ENCODE measurements at places on chromosomes 7 and 10. TPM values are rescaled to one million over a fixed set of nuclear protein-coding genes. Genes with fewer than 3 reads are reported as not detected.

Gene HOXA13
- total RNA-seq: not detected

DNA sequence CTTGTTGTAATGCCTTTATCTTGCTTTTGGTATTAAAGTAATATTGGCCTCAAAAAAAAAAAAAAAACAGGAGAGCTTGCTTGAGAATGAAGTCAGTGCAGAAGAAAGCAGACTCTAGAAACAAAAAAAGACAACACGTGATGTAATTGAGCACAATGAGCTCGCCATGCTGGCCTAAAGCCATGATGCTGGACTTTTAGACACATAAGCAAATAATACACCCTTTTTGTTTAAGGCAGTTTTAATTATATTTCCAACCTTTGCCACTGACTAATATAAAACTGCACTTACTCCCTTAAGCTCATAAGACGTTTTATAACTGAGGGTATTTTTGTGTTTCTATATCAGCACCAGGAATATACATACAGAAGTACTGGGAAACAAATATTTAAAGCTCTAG, 798.3 kb downstream of the KCNMA1 start:
- no peak for DNase-seq
- no peak overlapping the region for H3K27ac ChIP-seq
- H3K4me1 ChIP-seq: no peaks in the 10 kb centered on the region

DNA sequence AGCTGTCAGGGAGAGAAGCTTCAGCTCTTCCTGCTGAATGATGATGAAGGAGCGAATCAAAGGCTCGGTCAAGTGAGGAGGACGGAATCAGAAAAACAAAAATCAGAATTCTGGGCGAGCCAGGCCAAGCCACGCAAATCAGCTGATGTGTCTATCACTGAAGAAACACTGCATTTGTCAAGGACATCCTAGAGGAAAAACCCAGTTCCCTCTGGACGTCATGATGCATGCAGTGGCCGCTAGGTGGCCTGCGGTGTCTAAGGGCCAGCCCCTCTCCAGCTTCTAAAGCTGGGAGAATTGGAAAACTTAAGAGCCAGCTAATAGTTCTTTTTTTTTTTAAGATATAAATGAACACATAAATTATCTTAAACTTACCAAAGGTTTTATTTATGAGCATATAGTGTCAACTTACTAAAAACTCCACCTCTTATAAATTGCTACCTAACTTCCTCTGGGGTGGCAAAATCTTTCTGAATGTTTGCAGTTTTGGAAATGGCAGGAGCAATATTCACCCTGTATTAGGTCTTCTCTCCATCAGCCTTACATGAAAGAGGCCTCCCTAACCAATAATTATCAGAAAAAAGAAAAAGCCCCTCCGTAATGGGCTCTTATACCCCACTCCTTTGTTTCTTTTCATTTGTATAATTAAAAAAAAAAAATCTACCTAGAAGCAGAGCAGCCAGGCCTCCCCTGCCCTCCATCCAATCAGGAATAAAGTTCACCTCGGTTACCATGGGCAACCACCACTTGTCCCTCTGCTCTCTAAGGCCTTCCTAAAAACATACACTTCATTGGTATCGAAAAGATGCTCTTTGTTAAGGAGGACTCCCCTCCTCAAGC, 186.8 kb downstream of the USP6NL start:
- H3K27me3 ChIP-seq: no peaks in the 10 kb centered on the region
- no peak overlapping the region for H3K4me3 ChIP-seq
- H3K27ac ChIP-seq: no peak overlapping the region
- no peaks in the 10 kb centered on the region for H3K4me1 ChIP-seq

DNA sequence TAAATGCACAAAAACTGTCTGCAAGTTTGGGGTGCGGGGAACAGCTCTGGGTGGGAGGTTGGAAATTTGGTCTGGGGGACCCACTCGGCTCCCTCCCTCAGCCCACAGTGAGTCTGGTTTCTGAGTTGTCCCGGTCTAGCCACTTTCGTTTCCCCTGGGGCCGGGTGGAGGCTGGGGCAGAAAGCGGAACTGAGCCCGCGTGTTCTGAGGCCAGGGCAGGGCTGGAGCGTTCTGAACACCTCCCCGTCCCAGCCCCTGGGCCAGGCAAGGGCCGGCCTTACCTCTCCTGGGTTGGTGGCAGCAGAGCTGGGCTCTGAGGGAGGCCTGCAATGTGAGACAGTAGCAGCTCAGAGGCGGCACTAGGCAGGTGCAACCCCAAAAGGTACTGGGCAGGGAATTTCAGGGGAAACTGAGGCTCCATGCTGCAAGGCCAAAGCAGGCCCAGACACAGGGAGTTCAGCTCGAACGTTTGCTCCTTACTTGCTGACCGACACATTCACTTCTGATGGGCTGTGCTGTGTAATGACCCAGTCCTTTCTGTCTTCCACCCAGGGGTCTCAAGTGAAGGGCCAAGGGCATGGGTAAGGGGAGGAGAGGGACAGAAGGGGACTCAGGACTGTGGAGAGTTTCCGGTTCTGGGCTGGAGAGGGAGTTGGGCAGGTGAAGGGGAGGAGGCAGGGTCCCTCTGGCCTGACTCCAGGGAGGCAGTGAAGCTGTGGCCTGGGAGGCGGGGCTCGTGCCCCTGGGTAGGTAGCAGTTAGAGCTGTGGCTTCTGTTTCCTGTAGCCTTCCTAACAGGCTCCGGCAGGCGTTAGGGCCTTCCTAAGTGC, 3.0 kb downstream of the IRF5 start:
- H3K4me1 ChIP-seq: no peaks in the 10 kb centered on the region
- H3K4me3 ChIP-seq: no peak overlapping the region
- DNase-seq: peak; percentile 74
- no peak overlapping the region for H3K27ac ChIP-seq
- H3K36me3 ChIP-seq: no peaks in the 10 kb centered on the region

- H3K27ac ChIP-seq: no peak overlapping the region
- no peaks in the 10 kb centered on the region for H3K27me3 ChIP-seq
- no peaks in the 10 kb centered on the region for H3K4me1 ChIP-seq
- DNase-seq: no peak
- no peak overlapping the region for H3K4me3 ChIP-seq
- no peaks in the 10 kb centered on the region for H3K36me3 ChIP-seq
Observed at GRCh38 chr7:156559001-156559400, 81.6 kb upstream of the RNF32 start.

DNA sequence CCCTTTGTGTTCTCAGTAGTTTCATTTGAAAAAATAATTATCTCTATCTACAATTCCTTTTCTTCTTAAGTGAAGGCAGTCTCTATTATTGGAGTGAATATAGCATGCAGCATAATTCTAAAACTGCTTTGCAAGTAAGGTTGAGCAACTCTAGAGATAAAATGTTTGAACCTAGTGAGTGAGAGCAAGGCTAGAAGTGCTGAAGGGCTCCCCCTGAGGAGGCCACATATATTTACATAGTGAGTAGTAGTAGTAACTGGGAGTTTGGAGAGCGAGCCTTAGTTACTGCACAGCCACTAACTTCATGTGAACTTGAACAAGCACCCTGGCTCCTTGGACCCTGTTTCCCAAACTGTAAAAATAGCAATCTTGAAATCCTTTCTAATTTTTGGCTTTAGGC, 141.5 kb upstream of the DKK1 start:
- no peak for DNase-seq
- no peaks in the 10 kb centered on the region for H3K27me3 ChIP-seq
- no peaks in the 10 kb centered on the region for H3K36me3 ChIP-seq
- no peak overlapping the region for H3K4me3 ChIP-seq
- H3K4me1 ChIP-seq: peaks cover 3% of the 10 kb centered on the region

Gene PPP1R3A
- total RNA-seq: 124 TPM

Gene DYDC2
- total RNA-seq: not detected

- peaks cover 7% of the 10 kb centered on the region for H3K4me1 ChIP-seq
- no peak overlapping the region for H3K27ac ChIP-seq
- no peaks in the 10 kb centered on the region for H3K27me3 ChIP-seq
- no peak for DNase-seq
- H3K36me3 ChIP-seq: peaks cover 28% of the 10 kb centered on the region
- no peak overlapping the region for H3K4me3 ChIP-seq
Observed at GRCh38 chr10:103568505-103568904, 75.0 kb downstream of the NEURL1 start.

Data from psoas muscle (tissue), 8 donors.